GM12891 (cell line): ENCODE measurements at places on chromosomes 2 and 18.

- DNase-seq = no peak
Observed at GRCh38 chr2:86231680-86232372, 32.6 kb downstream of the MRPL35 start.

DNA sequence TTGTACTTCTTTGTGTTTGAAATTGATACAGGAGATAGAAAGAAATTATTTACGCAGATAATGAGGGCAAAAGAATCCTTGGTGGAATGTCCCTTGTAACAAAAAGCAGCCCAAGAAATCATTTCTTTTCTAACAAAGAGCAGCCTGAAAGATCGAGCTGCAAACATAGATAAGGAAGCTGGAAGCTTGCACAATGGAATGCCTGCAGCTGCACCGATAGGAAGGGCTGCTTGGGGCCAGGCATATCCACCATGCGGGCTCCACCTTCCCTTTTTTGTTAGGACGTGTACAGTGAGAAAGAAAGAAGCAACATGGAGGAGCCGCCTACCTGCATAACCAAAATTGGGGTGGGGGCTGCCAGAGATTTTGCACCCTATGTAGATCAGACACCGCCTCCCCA, 568.7 kb downstream of the METTL4 start:
- no peak for DNase-seq

- DNase-seq = no peak
Observed at GRCh38 chr2:141805302-141805701, 325.5 kb downstream of the LRP1B start.

GRCh38 chr2:134421556-134422328, 167.9 kb downstream of the MGAT5 start:
- no peak for DNase-seq

DNA sequence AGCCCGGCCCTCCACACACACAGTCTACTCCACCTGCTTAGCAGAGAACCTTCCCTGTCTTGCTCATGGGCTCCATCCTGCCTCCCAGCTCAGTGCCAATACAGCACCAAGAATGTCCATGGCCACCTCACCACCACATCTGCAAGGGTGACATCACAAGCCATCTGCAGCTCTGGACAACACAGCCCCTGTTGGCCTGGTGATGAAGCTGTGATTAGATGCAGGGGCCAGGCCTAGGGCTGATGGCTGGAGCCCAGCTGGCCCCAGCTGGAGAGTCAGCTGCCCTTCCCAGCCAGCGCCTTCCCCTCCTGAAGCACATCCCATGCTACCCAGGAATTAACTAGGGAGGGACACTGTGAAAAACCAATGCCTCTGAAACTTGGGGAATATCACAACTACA, 91.1 kb downstream of the TTC32 start:
- no peak for DNase-seq

DNA sequence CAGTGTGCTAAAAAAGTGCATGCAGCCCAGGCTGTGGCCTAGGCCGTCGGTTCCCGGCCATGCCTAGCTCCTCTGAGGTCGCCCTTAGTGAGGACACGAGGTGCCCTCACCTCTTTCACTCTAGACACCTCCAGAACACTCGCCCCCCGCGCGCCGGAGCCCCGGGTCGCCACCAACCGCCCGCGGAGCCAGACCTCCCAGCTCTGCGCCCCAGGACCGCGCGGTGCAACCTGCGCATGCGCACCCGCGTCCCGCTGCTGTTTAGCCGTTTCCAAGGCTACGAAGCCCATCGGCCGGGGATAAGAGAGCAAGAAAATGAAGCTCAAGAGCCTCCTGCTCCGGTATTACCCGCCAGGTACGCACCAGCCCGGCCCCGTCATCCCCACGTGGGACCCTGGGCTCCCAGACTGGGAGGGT, at the start of gene DAW1:
Gene DAW1 (plus strand): TSS at position 257 of the 417 bp plus-strand sequence. CDS start 59 bp downstream, at position 316.
- peak; percentile 49 for DNase-seq

GRCh38 chr2:136324966-136325365, 207.0 kb upstream of the CXCR4 start:
- DNase-seq = no peak

DNA sequence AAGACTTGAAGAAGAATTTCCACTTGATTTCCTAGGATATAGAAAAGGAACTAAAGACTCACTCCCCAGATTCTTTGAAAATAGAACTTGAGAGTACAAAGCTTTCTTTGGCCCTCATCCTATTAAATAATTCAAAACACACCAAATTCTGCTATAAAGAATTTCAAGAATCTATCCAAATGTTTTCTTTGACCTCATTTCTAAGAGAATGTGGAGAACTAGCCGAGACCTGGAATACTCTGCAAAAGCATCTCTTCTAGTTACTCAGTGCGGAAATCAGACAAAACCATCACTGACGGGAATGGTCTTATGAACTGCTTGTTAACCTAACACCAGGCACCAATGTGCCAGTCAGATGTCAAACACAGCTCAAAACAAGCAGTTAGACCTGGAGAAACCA, 44.2 kb upstream of the ARL5A start:
- DNase-seq = no peak

DNA sequence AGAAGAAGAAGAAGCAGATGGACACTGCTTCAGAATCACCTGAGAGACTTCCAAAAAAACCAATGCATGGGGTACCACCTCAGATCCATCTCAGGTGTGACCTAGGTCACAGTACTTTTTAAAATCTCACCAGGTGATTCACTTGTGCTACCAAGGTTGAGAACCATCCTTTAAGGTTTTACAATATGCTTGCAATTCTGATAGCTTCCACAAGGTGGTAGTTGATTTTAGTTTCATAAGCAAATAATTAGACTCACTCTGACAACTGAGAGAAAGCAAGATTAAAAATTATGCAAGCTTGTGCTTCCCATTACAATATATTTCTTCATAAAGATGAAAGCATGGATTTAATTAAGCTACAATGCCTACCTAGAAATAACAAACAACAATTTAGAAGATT, 355.1 kb downstream of the EN1 start:
- DNase-seq = no peak

- no peak for DNase-seq
Observed at GRCh38 chr18:63339920-63340484, 20.4 kb upstream of the BCL2 start.

DNA sequence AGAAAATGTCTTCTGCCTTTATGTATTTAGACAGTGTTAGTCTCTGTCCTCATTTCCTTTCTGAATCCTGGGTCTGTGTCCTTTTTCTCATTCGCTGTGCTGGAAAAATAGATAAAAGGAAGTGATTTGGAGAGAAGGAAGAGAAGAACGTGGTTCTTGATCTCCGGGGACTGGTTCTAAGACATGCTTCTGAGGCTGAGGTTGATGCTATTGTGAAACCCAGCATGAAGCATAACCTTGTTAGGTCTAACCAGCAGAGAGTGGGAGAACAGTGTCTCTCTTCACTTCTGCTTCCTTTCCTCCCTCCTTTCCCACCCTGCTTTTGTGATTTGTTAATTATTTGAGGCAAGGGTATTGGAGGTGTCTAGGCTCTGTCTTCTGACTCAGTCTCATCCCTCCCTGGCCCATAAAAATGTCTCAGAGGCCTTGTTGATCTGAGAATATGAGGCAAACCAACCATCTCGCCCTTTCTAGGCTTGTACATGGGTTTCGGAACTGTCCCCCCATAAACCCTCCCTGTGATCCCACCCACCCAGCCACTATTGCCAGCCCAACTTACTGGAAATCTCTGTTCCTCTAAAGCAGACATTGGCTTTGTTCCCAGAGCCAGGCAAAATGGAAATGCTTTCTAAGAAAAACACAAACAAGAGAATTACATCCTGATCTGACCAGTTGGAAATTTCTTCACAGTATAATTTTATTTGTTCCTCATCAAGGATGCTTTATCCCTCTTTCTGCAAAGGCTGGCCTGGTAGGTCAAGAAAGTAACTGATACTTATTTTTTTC, 360.6 kb upstream of the TNP1 start:
- no peak for DNase-seq

- DNase-seq = no peak
Observed at GRCh38 chr2:20221555-20221973, 3.4 kb downstream of the SDC1 start.

- DNase-seq = no peak
Observed at GRCh38 chr2:15607709-15608391, 16.2 kb downstream of the DDX1 start.

DNA sequence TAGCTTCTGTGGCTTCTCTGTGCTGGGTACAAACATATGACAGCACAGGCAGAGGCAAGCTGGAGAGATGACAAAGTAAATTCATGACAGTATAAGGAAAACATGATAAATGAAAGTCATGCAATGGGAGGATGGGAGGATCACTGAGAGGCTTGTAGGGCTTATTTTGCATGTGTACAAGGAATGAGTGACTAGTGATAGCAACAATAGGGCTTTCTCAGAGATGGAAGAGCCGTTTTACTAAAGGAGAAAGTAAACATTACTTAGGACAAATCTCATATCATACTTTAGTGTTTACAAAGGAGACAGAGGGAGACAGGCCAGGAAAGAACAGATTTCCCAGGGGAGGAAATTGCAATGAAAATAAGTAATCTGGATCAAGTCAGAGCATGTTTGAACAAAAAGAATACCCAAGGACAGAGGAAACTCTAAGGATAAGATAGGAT, 82.5 kb upstream of the RBMS1 start:
- DNase-seq = no peak

GRCh38 chr18:63407734-63408133, 14.5 kb downstream of the VPS4B start:
- no peak for DNase-seq

DNA sequence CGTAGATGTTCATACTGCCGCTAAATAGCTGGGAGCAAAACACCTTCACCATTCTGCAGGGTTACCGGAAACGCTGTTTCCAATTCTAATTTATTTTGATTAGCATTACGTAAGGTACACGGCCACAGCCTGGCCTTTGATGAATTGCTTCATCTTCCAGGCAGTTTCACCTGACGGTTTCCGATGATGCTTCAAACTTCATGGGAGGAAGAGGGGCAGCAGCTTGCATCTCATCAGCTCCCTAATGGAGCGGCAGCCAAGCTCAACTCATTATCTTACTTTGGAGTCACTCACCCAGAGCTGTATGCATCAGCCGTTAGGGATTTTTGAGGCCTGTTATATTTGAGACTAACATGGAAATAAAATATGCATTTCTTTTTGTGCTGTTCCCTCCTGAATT, 54.8 kb downstream of the TMEM18 start:
- DNase-seq = no peak

GRCh38 chr2:239271882-239272281, 128.9 kb downstream of the HDAC4 start:
- DNase-seq = no peak

DNA sequence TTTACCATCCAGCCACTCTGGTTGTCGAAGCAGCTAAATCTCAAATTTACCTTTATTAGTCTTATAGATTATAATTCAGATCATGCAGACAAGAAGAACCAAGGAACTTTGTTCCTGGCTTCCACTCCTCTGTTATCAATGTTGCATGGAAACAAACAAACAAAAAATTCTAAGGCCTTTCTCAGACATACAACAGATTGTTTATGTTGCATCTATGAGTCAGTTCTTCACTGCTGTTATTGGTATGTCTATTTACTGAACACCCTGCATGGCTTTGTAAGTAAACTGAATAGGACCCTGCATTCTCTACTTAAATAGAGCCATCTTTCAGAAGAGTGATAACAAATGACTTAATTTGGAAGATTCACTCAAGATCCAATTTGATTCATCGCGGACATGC, 1.6 kb upstream of the ANKRD44 start:
- no peak for DNase-seq

GRCh38 chr2:219453671-219454590, 19.3 kb downstream of the SPEG start:
- no peak for DNase-seq

GRCh38 chr2:88844960-88845359, 153.5 kb downstream of the RPIA start:
- no peak for DNase-seq

DNA sequence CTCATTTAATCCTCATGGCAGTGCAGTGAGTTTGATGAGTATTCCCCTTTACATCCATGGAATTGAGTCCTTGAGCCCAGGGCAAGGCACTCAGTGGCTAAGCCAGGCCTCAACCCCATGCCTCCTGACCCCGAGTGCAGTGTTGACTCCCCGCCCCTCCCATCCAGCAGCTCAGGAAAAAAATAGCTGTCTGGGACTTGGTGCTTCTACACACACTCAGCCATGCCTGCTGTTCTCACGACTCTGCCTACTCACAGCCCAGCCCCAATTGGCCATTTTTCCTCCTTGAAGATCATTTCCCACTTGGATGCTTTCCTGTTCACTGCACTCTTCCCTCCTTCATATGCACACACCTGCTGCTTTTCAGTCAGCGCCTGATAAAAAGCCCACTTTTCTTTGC, 8.8 kb downstream of the FOSL2 start:
- no peak for DNase-seq

GRCh38 chr2:218822622-218823021, 9.0 kb downstream of the PRKAG3 start:
- DNase-seq = no peak

GRCh38 chr2:79512442-79513401, at the start of gene CTNNA2:
CTNNA2 (plus strand) TSS chr2:79513051.
- DNase-seq = peak; percentile 78

DNA sequence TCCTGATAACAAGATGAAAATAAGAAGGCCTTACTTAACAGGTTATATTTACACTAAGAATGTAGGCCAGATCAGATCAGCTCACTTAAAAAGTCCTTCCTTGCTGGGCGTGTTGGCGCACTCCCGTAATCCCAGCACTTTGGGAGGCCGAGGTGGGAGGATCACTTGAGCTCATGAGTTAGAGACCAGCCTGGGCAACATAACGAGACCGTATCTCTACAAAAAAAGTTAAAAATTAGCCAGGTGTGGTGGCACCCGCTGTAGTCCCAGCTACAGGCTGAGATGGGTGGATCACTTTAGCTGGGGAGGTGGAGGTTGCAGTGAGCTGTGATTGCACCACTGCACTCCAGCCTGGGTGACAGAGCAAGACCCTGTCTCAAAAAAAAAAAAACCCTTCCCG, 53.2 kb upstream of the SOS1 start:
- DNase-seq = no peak

DNA sequence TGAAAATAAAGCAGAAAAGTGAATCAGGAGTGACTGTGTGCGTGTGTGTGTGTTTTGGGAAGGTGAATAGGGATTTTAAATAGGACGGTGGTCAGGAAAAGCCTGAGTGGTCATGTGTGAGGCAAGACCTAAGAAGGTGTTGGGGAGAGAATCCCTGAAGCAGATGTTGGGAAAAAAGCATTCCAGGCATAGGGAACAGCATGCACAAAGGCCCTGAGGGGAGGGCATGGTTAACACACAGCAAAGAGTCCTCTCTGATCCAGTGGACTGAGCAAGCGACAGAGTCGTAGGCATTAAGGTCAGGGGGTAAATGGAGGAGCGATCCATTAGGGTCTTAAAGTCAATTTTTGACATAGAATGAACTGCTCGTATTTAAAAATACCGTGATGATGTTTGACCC, 34.0 kb upstream of the OTOS start:
- no peak for DNase-seq

DNA sequence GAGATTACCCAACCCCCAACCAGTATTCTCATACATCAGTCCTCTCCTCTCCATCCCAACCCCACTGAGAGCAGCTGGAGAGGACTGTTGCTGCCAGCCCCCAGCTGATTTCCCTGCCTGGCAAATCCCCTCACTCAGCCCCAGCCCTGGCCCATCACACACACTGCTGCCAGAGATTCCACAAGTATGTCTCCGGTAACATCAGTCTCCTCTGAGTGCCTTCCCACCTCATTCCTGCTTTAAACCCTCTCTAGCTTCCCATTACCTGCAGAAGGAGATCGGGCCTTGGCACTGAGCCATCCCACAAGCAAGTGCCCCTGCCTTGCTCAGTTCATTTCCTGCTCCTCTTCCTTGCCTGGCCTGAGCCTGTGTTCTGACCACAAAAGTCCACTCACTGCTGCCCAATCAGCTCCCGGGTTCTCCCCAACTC, 50.6 kb upstream of the ZFP36L2 start:
- DNase-seq = no peak

- DNase-seq = no peak
Observed at GRCh38 chr2:120762341-120763061, 26.8 kb downstream of the GLI2 start.
